ENCODE measurements at places on chromosomes 3 and 15.
A peak's percentile ranks its signal among the peaks of the same experiment; 100 is the strongest.

DNA sequence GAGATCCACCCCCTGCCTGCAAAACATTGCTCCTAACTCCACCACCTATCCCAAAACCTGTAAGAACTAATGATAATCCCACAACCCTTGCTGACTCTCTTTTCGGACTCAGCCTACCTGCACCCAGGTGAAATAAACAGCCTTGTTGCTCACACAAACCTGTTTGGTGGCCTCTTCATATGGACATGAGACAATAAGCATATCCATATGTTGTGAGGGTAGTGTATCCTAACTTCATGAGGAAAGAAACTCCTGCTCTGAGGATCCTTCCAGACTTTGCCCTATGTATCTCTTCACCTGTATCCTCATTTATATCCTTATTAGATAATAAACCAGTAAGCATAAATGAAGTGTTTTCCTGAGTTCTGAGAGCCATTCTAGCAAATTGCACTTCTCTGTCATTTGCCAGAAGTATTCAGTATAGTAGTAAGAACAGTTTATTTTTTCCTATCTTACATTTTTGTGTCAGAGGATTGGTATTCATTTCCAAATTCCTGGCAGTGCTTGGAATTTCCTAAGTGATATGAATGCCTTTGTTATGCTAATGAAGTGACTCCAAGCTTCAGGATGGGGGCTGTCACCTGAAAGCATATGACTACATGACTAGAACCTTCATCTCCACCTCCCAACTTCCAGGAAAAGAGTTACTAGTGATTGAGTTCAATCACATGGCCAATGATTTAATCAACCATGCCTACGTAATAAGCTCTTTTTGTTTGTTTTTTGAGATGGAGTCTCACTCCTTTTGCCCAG, 30.2 kb downstream of the TTBK2 start:
- DNase-seq: no peak

GRCh38 chr15:69497667-69498066, 45.0 kb downstream of the RPLP1 start:
- no peak for DNase-seq

GRCh38 chr3:129315223-129315997, 36.7 kb downstream of the HMCES start:
- DNase-seq: peak; percentile 64

DNA sequence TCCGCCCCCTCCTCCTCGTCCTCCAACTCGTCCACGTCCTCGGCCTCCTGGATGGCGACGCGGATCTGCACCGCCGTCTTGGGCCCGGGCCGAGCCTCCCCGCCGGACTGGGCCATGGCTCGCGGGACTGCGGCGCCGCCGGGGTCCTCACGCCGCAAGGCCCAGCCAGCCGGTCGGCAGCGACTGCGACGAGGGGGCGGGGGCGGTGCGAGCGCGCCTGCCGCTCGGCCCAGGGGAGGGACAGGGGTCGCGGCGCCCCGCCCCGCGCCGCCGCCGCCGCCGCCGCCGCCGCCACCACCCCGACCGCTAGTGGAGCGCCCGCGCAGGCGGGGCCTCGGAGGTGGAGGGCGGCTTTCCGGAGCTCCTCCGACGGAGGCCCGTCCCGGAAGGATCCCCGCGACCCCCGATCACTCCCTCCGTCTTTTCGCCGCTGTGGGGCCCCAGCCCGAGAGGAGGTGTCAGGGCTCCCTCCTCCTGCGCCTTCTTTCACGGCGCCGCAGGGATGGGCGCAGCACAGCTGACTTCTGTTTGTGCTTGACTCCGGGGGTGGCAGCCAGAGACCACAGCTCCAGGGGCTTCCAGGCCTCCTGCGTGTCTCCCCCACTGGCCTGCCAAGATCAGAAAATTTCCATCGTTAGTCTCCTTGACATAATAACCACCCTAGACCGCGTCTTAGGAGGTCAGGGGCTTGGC, at the start of gene LARP6:
Gene LARP6 (minus strand): TSS at position 185 of the 693 bp plus-strand sequence. CDS start 69 bp downstream, at position 116.
- DNase-seq: peak; percentile 51

- no peak for DNase-seq
These were observed 11.5 kb downstream of the HGD start for GRCh38 chr3:120670576-120670975.

GRCh38 chr3:13580256-13581023, 31.5 kb downstream of the FBLN2 start:
- DNase-seq: no peak

- no peak for DNase-seq
These were observed 56.2 kb upstream of the DLG1 start for GRCh38 chr3:197354568-197355001.
